ENCODE measurements at places on chromosomes 5 and 9.

GRCh38 chr5:139150367-139150999, 47.7 kb downstream of the SIL1 start:
- no peak for DNase-seq

GRCh38 chr5:151298063-151298855, 5.3 kb downstream of the SLC36A3 start:
- peak; percentile 79 for DNase-seq

GRCh38 chr5:148374690-148375360, 8.9 kb upstream of the FBXO38 start:
- peak; percentile 85 for DNase-seq

- no peak for DNase-seq
These were observed 2.4 kb upstream of the TERT start for GRCh38 chr5:1297243-1297642.

DNA sequence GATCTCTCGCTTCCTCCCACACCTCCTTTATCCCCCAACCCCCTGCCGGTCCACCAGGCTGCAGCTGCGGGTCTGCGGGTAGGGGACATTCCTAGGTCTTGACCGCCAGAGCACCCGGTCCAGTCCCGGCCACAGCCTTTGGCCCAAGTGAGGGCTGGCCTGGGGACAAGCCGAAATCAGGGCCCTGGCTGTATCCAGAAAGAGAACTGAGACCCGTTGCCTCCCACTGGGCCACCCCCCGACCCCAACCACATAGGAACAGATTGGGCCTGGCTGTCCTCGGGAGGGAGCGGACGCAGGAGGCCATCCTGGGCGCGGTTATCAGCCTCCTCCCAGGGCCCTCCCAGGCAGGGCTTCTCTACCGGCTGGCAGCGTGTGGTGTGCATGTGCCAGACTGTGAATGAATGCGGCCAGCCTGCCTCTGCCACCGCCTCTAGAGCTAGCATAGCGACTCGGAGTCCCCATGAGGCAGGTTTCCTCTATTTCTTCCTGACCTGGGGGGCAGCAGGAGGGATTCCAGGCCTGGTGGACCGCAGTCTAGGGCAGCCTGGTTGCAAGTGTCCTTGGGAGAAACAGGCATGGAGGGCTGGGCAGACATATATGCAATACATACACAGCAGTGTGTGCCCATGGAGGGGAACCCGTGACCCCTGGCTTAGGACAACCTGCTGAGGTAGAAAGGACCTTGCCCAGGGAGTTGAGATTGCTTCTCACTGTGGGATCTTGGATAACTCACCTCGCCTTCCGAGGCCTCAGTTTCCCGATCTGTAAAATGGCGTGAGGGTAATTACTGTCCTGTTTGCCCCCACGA, 1.2 kb downstream of the N4BP3 start:
- no peak for DNase-seq

- DNase-seq, result peak; percentile 92
These were observed 2.4 kb upstream of the TRIM7 start for GRCh38 chr5:181207214-181207959.

DNA sequence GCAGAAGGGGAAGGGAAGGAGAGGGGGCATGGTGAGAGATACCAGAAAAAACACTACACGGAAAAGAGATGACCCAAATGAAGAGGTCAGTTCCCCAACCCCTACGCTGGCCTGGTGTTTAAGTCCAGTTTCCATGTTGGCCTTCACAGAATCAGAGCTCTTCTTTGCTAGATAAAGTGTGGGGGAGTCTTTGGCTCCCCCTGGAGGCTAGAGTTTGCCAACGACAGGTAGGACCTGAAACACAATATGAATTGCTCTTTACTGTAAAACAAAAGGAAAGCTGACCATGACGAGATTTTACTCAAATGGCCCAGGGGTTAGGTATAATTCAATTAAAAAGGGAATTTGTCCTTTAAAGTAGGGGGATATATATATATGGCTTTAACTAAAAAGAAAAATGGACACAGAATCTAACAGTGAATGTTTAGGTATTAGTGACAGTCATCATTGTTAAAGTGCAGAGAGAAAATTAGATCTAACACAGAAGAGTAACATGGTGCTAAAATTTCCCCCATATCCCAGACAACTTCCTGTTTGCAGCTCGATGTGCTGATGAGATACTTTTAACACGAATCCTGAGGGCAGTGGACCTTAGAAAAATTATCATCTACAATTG, 92.0 kb downstream of the SV2C start:
- DNase-seq, result peak; percentile 52

DNA sequence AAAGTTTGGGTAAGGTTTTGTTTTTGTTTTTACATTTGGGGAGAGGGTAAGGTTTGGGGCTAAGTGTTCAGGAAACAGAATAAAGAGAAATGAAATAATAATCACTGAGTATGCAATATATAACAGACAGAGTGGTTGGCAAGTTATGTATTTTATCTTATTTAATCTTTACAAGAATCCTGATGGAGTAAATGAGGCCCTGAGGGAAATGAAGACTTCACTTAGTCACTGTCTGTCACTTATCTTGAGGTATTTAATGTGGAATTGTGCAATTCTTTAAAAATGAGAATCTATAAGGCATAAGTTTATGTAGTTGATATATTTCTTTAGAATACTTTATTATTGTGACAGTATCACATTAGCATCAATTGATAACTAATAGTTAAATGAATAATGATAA, 48.1 kb downstream of the TEK start:
- peak; percentile 37 for DNase-seq

GRCh38 chr9:133752739-133753446, 14.7 kb upstream of the SARDH start:
- DNase-seq, result no peak

DNA sequence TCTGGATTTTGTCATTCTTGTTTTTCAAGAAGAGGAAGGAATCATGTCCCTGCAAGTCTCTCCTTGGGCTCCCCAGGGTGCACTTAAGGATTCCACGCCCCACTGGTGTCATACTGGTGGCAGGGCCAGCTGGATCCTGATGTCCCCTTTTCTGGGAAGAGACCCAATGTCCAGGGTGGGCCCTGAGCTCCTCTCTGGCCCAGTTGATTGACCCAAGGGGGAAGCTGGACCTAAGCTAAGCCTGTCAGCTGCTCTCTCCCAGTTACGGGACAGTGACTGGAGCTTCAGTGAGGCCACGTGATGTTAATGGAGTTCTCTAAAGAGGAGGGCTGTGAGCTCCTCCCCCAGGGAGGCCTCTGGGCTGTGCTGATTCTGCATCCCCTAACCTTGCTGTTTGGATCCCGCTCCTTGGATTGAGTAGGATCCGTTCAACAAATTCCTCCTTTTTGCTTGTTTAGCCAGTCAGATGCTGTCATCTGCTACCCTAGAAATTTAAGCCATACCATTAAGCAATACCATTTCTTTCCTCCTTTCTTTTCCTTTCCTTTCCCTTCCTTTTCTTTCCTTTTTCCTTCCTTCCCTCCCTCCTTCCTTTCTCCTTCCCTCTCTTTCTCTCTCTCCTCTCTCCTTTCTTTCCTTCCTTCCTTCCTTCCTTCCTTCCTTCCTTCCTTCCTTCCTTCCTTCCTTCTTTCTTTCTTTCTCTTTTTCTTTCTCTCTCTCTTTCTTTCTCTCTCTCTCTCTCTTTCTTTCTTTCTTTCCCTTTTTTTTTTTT, 17.2 kb downstream of the NKX2-5 start:
- no peak for DNase-seq

GRCh38 chr5:76765249-76765648, 49.3 kb downstream of the F2R start:
- DNase-seq, result no peak

- no peak for DNase-seq
These were observed 36.1 kb upstream of the RUSC2 start for GRCh38 chr9:35453786-35454185.

- no peak for DNase-seq
These were observed 318.2 kb downstream of the BNC2 start for GRCh38 chr9:16552252-16552651.

DNA sequence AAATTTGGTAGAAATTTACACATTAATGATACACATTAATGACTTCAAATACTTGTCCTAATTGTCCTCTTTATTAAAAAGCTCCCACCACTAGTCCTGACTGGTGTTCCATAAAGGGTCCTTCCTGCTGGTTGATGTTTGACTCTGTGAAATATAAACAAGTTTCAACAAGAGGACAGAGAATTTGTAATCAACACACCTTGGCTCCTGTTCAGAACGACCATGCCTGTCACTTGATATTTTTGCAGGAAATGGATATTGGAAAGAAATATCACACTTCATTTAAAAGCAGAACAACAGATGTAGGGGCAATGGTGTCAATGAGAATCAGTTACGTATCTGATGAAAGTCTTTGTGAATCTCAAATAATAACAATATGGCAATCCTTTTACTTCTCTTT, 211.7 kb downstream of the ENC1 start:
- DNase-seq, result no peak

GRCh38 chr9:131839281-131840084, 99.6 kb upstream of the RAPGEF1 start:
- DNase-seq, result peak; percentile 82

Data from adipocyte (in vitro differentiated cells).